Naive B cell (primary cell): ENCODE measurements at places on chromosomes 5 and 9.
A peak's percentile ranks its signal among the peaks of the same experiment; 100 is the strongest.

DNA sequence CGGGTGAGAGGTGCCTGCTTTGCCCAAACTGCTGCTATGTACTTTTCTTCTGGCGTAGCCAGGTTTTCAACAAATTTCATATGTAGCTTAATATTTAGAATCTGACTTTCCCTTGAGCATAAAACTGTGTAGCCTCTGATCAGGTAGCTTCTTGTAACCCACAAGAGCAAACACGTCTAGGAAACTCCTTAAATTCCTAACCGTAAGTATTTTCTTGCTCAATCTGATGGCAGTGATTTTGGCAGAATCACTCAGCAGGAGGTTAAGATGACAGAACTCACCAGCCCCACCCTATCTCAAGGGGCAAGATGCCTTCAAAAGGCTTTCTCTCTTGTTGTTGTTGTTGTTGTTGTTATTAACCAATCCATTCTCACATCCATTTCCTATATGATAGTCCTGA, 20.8 kb downstream of the CKMT2 start:
- DNase-seq = no peak

DNA sequence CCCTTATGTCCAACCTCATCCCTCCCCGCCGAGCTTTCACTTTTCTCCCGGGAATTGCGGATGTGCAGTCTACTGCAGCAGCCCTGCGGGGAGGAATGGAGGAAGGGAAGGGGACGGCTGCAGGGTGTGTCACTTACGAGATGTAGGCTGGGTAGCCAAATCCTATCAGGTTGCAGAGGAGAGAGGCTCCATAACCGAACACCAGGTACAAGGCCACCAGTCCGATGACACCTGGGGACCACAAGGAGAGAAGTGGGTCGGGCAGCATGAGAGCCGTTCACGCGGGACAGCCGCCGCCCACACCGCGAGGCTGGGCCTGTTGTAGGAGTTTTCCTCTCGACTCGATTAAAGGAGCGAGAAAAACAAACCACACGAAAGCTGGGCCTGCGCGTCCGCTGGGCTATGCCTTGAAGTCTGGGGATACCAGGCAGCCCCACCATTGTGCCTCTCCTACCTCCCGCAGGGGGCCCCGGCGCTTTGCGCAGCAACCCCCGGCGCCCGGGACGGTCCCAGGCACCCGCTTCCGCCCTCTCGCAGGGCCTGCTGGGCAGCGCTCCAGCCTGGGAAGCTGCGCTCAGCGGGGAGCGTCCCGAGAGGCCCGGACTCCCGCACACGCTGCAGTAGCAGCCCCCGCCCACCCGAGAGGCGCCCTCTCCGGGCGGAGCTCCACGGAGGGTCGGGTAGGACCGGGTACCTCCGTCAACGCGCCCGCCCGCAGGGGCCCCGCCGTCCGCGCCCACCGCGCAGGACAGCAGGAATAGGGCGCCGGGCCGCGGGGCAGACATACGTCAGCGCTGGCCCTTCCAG, 798 bp downstream of the REEP5 start:
- peak; percentile 62 for DNase-seq

GRCh38 chr9:94768766-94769165, 42.3 kb downstream of the AOPEP start:
- no peak for DNase-seq

DNA sequence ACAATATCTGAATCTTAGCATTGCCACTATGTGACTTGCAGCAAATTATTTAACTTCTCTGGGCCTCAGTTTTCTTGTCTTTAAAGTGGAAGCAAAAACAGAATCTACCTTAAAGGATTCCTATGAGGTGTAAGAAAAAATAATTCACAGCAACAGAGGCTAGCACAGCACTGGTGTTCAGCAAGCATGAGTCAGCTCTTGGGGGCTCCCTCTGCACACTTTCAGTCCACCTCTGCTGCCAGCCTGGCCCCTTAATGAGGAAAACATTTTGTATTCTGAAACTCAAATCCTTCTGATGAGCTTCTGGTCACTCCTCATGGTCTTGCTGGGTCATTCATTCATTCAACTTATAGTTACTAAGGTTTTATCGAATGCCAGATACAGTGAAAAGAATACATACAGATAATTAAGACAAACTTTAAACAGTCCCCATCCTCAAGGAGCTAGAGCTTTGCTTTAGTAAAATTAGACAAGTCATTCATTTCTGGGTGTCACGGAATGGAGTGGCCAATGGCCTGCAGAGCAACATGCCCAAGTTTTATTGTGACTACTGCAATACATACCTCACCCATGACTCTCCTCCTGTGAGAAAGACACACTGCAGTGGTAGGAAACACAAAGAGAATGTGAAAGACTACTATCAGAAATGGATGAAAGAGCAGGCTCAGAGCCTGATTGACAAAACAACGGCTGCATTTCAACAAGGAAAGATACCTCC, 26.8 kb upstream of the IQGAP2 start:
- DNase-seq = no peak

DNA sequence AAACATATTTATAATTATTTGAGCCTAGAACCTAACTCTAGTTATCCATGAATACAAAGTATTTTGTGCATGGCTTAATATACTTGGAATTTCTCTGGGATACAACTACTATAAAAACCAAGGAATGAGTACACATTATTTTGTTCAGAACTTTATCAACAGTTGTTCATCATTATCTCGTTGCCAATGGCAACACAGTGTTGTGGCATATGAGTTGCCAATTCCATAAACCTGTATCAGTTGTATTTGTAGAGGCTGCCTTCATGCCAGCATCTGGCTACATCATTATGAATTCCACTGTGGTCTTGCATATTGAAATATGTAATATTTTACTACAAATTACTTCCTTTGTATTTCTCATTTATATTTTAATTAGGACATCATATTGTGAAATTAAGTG, 250.4 kb downstream of the FSTL4 start:
- DNase-seq = no peak

DNA sequence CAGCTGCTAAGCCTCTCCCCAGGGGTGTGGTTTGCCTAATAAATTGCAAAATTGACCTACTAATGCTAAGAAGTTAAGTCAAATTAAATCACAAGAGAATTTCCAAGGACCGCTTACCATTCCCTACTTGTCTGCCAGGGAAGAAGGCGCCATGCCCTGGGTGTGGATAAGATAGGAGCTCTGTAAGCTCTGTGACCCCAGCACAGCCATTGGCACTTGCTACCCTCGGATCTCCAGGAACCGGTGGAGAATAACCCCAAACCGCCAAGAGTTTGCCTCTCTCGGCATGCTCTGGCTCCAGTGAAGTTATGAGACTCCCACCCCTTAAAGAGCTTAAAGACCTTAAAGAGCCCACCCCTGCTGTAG, 58.9 kb downstream of the NEURL1B start:
- no peak for DNase-seq

GRCh38 chr5:20524991-20525529, 537.1 kb upstream of the CDH18 start:
- DNase-seq = no peak

- no peak for DNase-seq
These were observed 27.4 kb upstream of the ANKRD33B start for GRCh38 chr5:10536511-10536910.

DNA sequence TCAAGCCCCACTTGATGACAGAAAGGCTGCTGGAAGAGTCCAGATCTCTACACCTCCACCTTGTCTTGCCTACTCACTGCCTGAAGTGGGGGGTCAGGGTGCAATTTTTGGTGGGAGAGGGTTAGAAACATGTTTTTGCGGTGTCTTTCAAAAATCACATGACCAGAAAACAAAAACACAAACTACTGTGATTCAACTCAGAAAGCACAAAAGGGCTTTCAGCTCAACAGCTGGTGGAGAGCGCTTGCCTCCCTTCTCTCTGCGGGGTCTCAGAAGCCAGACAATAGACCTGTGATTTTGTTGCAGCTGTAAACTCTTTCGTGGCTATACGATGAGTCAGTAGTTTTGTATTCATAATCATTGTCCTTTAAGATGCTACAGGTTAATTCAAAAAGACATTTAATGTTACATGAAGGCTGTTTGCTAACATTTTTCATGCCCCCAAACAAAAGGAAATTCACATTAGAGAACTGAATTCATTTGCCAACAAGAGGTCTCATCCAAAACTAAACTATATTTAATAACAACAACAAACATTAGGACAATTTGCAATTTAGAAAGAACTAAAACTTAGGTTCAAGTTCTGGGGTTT, 172.6 kb upstream of the RAI14 start:
- DNase-seq = no peak

DNA sequence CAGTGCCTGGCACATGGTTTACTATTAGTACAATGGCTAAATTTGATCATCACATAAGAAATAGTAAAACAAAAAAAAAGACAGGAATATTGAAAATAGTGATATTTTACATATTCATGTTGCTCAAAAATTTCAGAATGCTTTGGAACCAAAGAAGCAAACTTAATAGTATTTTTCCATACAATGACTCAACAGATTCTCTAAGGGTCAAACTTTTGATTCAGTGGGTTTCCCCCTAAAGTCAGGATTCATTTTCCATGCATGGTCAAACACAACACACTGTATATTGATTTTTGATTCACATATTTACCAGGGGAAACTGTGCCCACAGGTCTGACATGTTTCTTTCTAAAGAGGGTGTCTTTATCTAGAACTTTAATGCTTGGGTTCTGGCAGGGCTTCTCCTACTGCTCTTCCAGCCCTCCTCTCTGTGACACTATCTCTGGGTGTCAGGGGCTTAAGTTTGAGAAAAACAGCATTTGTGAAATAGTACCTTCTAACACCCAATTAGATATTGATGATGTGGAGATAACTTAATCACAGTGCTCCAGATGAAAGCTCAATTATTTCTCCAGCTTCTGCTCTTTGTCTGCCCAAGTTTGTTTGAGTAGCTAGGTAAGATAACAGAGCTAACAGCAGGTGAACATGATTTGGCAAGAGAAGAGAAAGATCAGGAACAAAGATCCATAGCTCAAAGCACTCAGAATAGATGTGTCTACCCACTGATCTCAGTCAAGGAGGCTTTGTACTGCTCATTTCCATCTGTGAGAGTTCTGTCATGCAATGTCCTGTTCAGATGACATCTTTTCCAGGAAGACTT, 35.5 kb upstream of the ELL2 start:
- DNase-seq = no peak

DNA sequence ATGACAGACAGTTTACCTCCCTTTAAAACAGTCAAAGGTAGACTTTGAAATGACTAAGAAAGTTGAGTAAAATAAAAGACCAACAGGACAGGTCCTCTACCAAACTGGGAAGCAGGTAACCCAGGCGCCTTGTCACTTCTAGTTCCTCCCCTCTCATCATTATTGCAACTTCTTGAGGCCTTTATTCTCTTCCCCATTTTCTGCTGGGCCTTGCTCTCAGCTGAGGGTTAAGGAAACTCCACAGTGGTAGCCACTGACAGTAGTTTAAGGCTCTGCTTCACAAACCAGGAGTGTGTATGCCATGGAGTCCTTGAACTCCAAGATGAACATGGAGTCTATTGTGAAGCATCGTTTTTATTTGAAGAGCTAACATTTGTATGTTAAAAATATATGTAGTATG, 36.9 kb upstream of the TCERG1 start:
- no peak for DNase-seq

DNA sequence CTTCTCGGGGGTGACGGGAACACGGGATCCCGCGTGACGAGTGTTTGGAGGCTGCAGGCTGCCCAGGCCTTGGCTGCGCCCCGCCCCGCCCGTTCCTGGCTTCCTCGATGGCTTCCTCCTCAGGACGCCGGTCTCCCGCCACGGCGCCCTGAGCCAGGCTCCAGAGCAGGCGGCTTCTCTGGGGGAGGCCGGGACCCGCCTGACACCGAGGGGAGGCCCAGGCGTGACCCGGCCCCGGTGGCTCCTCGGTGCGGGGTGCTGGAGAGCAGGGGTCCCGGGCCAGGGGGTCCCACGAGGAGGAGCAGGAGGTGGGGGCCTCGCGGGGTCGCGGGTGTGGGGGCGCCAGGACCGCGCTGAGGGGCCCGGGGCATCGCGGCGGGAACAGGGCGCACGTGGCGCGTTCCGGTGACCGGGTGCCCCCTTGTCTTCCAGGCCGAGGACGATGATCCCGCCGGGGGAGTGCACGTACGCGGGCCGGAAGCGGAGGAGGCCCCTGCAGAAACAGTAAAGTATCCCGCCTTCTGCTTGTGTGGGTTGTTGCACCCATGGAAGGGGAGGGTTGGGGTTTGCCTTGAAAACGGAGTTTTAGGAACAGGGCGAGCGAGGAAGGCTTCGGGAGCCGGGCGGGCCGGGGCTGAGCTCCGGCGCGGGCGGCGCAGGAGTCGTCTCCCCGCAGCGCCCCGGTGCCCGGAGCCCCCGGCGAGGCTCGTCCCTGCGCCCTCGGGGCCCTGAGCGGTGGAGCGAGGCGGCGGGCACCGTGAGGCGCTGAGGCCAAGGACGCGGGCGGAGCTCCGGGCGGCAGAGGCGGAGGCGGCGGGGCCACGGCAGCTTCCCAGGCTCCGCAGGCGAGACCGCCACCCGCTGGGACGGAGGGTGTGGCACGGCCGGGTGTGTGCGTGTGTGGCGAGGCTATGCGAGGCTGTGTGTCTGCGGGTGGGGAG, 22.2 kb downstream of the AHRR start:
- peak; percentile 18 for DNase-seq

- no peak for DNase-seq
These were observed 299.2 kb downstream of the ELAVL2 start for GRCh38 chr9:23526806-23527205.

- no peak for DNase-seq
These were observed 19.3 kb downstream of the BRD9 start for GRCh38 chr5:873328-873727.

- no peak for DNase-seq
These were observed 692.4 kb downstream of the MTRR start for GRCh38 chr5:8561224-8561840.

DNA sequence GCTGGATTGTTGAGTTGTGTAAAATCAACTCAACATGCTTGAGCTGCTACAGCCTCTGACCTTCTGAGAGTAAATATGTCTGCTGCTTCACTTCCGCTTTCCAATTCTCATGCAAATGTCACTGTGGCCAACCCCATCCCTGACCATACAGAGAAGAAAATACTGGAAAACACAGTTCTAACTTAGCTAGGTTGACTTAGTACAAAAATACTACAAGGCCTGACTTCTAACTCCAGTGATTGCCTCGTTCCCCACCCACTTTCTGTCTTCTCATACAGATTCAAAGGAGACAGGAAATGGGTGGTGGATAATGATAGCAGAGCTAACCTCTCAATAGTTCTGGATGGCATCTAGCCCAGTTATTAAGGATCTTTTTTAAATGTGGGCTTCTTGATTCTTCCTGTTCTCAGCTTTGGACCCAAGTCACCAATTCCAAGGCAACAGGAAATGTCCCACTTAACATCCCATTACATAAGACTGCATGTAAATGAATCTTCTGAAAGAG, 226.6 kb upstream of the SLC24A2 start:
- no peak for DNase-seq

DNA sequence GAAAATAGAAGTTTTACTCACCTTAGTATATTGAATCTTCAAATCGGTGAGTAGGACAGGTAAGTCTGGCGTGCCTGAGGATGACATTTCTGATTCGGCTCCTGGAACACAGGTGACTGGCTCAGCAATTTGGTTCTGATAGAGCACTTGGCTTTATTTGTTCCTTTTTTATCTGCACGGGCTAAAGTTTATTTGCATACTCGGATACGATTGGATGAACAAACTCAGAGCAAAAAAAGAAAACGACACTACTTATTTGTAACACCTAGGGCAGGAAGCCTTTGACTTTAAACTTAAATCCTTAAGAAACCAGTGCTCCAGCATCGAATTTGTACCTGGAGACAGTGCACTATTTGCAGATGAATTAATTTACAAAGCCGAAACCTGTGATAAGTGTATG, at the start of gene ALDH1A1:
ALDH1A1 (minus strand) TSS at position 140 of the 400 bp plus-strand sequence; CDS start at position 87, 53 bp downstream.
- peak; percentile 11 for DNase-seq

- no peak for DNase-seq
These were observed 39.4 kb downstream of the NNT start for GRCh38 chr5:43642428-43642827.
